Lower leg skin (tissue), 4 donors: ENCODE measurements at places on chromosomes 5 and 9. TPM values are rescaled to one million over a fixed set of nuclear protein-coding genes. Genes with fewer than 3 reads are reported as not detected.
A peak's percentile ranks its signal among the peaks of the same experiment; 100 is the strongest.

Gene NR5A1
- 0.15 TPM for total RNA-seq

Gene CCDC180
- 4.2 TPM for total RNA-seq

Gene NUDT12
- total RNA-seq = 14.5 TPM

Gene NR6A1
- total RNA-seq = 4.9 TPM

DNA sequence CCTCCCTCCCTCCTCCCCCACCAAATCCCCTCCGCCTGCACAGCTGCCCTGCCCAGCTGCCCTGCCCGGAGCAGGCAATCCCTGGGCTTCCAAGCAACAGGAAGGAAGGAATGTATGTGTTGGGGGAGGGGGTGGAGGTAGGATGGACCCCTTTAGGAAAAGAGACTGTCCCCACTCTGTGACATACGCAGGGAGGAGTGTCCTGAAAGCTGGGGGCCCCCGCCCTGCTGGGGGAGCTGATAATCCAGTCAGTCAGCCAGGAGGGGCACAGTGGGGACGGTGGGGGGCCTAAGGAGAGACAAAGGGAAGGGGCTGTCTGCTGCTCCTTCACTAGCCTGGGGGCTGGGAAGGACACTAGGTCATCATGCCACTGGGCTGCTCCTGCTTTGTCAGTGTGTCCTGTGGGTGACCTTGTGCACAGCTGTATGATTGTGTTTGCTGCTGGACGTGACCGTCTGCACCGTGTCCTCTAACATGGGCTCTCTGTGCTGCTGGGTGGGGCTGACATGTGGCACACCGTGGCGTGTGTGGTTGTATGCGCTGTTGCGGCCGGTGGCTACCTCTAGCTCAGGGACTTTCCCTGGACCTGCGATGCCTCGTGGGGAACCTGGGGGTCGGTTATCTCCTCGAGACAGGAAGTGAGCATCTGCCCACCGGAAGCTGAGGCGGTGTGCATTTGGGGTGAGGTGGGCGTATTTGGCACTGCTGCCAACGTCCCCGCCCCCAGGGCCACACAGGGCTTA lies 3.0 kb downstream of the N4BP3 start:
- no peak for DNase-seq

- DNase-seq = peak; percentile 91
These were observed 46.8 kb upstream of the RNF20 start for GRCh38 chr9:101486693-101487442.

DNA sequence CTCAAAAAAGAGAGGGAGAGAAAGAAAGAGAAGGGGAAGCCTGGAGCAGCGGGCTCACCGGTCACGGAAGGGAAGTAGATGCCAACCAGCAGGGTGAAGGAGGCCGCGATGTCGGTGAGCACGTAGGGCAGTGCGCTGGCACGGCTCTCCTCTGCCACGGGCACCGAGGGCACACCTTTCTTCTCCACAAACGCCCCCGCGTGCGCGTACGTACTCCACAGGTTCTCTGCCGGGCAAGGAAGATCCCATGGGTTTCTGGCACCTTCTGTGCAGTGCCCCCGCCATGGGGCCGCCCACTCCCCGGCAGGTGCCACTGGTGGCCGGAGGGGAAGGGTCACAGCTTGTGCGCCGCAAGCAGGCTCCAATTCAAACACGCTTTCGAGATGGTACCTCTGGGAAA lies 30.3 kb downstream of the SLC12A7 start:
- DNase-seq = no peak

DNA sequence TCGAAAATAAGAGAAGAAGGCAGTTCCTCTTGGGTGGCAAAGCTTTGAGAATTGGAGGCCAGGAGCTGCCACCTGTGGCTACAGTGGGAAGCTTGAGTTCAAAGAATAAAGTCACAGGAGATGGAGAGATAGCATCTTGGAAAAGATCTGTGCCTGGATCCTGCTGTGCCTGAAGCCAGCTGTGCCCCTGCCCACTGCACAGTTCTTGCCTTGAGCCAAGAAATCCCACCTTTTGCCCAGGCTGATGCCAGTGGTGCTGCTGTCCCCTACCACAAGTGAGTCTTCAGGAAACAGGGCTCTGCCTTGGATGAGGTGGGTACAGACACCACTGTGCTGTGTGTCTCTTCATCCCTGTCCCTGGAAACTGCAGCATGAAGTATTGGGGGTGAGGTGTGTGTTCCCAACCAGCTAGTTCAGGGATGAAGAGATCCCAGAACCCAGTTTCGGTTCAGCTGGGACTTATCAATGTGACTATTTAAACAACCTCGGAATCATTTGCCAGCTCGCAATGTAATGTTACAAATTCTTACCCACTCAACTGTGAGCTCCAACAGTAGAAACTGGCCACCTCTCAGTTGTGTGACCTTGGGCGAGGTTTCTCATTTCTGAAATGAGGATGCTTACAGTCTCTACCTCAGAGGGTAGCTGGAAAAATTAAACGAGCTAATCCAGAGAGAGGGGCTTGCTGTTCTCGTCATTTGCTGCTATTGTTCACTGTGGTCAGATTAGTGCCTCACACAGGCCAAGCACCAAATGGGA lies 5.9 kb downstream of the IER5L start:
- DNase-seq = no peak

DNA sequence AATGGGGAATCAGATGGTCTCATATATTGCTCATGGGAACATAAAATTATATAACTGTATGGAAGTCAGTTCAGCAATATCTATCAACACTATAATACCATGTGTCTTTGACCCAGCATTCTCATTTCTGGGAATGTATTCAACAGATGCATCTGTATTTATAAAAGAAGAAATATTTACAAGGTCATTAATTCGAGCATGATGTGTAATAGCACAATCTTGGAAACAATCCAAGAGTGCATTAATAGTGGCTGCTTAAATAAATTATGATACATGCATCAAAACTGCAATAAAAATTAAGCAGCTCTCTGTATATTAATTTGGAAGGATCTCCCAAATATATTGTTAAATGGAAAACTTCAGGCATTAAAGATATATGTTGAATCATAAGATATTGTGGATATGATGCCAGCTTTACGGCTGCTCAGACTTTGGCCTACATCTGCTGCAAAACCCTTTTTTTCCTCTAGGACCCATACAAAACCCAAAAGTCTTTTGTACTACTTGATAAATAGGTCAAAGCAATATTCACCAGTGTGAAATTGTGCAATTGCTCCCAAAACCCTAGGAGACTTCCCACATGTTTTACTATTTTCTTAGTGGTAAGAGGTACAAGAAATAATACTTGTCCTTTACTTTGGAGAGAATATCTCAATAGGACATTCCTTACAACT lies 45.3 kb upstream of the ISOC1 start:
- DNase-seq = no peak

DNA sequence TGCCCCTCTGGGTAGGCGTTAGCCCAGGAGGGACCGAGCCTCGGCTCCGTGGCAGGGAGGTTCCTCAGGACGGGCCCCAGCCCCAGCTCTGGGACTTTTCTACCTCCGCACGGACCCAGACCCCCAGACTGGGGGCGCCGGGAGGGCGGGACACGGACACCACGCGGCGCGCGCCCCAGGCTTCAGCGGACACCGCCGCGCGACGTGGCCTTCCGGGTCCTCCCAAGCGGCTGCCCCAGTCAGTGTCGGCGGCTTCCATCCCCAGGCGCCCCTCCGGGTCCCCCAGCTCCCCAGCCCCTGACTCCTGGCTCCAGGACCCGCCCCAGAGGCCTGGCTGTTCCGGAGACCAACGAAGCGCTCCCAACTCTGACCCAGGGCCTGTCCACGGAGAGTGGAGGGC lies 3.1 kb downstream of the LCNL1 start:
- no peak for DNase-seq

GRCh38 chr9:101462558-101462957 lies 27.0 kb upstream of the ALDOB start:
- DNase-seq = no peak

- no peak for DNase-seq
These were observed 1.3 kb downstream of the GABBR2 start for GRCh38 chr9:98707166-98708102.

GRCh38 chr9:136721339-136722092 lies 9.1 kb downstream of the DIPK1B start:
- no peak for DNase-seq

DNA sequence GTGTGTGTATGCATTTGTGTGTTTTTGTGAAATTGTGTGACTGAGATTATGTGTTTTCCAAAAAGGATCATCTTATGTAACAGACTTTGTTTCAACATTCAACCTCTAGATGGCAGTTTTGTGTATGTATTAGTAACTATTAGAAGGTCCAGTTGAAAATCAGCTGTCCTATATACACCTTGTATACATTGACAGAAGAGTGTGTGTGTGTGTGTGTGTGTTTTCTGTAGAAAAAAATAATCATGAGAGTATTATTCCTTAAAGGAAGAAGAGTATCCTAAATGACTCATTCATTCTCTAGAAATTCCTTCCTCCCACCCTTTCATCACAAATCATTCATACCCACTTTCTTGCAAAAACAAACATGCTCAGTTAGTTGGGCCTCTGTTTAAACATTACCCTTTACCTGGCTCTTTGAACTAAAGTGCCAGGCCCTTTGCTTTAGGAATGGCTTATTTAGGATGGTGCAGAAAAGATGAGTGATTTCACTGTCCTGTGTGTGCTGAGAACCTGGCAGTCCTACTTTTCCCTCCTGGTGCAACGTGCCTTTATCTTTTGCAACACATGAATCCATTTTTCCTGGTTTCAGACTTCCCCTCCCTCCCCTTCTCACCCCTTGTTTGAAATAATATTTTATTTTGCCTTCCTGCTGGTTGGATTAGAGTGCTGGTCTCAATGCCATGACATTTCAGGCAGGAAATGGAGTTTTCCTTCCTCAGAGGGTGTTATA lies 152.2 kb downstream of the ARHGAP26 start:
- DNase-seq = no peak

- no peak for DNase-seq
These were observed 4.8 kb downstream of the ASB6 start for GRCh38 chr9:129637102-129637501.

GRCh38 chr9:129403779-129404620 lies 216.9 kb downstream of the C9orf50 start:
- no peak for DNase-seq

DNA sequence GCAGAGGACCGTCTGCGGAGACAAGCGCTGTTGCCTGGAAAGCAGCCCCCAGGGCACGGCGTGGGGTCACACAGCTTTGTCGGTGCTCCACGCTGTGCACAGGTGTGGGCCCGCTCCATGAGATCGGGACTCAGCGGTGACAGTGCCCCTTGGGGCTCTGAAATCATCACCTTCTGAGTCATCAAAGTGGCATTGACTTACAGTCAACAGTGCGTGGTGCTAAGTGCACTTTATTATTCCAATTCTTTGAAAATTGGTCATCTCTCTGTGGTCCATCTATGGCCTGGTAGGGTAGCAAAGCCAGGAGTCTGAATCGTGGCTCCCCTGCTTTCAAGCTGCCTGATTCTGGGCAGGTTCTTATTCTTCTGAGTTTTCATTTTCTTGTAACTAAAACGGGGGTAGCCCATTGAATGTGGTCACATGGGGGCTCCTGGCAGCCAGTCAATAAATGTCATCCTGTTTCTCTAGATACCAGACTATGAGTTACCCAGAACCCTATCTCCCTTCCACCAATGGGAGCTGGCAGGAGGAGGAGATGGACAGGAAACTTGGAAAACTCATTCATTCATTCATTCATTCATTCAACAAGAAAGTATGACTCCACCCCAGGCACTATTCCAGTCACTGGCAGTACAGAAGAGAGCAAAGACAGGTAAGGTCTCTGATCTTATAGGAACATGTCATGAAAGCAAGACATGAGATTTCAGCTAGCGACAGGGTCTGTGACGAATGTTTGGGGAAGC lies 20.3 kb upstream of the UNC5A start:
- no peak for DNase-seq

- DNase-seq = peak; percentile 59
These were observed 31.8 kb upstream of the PTGS1 start for GRCh38 chr9:122338994-122339393.

DNA sequence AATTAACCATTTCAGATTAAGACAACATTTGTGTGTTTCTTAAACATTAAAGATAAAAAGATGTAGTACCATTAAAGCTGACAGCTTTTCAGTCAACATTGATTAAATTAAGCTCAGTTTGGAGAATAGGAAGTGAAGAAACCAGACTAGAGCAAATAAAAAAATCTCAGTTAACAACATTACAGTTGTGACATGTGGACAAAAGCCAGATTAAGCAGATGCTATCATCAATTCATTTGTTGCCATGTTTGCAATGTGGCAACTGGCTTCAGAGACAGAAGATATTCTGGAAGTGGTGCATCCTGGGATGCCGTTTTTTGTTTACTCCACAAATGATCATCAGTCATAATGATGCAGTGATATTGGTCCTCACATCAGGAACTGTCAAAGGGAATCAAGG lies 70.3 kb upstream of the CNTLN start:
- no peak for DNase-seq
